Stimulated activated CD8-positive, alpha-beta memory T cell treated with anti-CD3 and anti-CD28 coated beads, Interleukin-7, amount 100 ng/mL, for 4 hours (primary cell): ENCODE measurements at places on chromosomes 2 and 18.

DNA sequence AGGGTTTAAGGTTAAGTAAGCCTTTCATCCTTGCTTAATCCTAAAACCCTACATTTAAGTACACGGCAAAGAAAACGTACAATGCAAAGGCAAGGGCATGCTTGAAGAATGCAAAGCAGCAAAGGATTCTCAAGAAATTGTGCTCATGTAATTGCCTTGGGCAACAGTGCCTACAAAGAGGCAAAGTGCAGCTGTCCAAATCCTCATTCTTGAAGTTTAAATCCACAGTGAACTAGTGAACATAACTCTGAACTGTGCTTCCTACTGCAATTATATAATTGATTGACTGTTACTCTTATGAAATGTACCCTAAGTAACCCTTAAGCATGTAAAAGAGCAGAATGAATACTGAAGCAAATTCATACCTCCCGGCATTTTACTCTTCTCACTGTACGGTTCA lies 85.4 kb downstream of the MAP3K20 start:
- DNase-seq = no peak

DNA sequence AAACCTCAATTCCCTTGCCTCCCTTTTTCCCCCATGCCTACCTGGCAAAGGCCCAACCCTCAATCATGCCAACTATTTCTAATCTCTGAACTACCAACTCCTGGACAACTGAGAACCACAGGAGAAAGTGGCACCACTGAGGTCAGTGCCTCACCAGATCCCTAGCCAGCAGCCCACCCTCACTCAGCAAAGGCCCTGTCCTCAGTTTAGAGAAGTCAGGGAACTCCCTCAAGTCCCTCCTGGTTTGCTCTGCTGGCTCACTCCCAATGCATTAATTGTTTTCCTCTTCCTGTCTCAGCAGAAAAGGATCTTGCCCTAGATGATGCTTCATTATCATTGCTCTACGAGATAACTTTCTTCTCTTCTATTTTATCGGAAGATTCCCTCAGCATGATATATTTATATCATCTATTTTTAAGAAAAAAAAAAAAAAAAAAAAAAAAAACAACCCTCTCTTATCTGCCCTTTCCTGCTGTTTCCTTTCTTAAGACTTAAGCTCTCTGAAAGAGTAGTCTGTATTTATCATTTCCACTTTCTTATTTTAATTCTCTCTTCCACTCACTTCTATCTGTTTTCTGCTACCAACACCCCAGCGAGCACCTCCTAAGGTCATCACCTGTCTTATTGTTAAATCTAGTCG lies 22.7 kb upstream of the ZBTB14 start:
- no peak for DNase-seq

- DNase-seq = no peak
Measured at GRCh38 chr2:209556354-209556961, 132.6 kb downstream of the MAP2 start.

GRCh38 chr2:13227578-13227977 lies 510.8 kb downstream of the TRIB2 start:
- no peak for DNase-seq

DNA sequence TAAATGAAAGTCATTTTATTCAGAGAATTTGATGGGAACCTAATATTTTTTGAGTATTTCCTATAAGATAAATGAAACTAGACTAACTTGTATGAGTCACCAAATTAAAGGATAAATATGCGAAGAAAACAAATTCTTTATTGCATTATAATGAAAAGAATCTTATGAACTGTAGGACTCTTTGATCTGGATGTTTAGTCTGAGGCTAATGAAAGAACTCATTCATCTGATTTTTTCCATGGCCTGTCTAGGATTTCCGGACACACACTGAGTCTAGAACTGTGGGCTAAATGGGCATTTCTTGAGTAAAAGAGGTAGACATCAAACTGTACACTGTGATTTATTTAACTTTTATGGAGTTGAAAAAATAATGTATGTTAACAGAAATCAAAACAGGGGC lies 43.0 kb downstream of the ZNF519 start:
- no peak for DNase-seq
